ENCODE measurements at places on chromosomes 16 and 17. TPM values are rescaled to one million over a fixed set of nuclear protein-coding genes. Genes with fewer than 3 reads are reported as not detected.

Gene EPOP
- 31.3 TPM for total RNA-seq

Gene SRCIN1
- 1.1 TPM for total RNA-seq

Gene HYDIN
- total RNA-seq = 0.16 TPM

Gene TELO2
- total RNA-seq = 94.9 TPM

Gene TSNAXIP1
- 0.35 TPM for total RNA-seq

Gene DNAI2
- total RNA-seq = 0.31 TPM

Gene VPS35L
- 49.0 TPM for total RNA-seq

Gene ARHGAP23
- total RNA-seq = 1.3 TPM

Gene TRPV3
- total RNA-seq = 1.0 TPM

Gene SCGB1C2
- total RNA-seq = not detected

Measured in activated naive CD4-positive, alpha-beta T cell treated with anti-CD3 and anti-CD28 coated beads, Interleukin-2, amount 50 U/mL, for 72 hours (primary cell).